ENCODE measurements at places on chromosomes 3 and 15. TPM values are rescaled to one million over a fixed set of nuclear protein-coding genes. Genes with fewer than 3 reads are reported as not detected.

Gene SEMA3B
- polyA plus RNA-seq: 0.52 TPM

Gene CKMT1A
- polyA plus RNA-seq: not detected

Gene TRPM1
- 0.16 TPM for polyA plus RNA-seq

Gene DUOXA2
- polyA plus RNA-seq: not detected

Gene UCN2
- polyA plus RNA-seq: not detected

Gene ARGFX
- polyA plus RNA-seq: not detected

Gene ADGRG7
- polyA plus RNA-seq: not detected

Gene TLR9
- 1.9 TPM for polyA plus RNA-seq

Gene SPESP1
- 0.17 TPM for polyA plus RNA-seq

Gene LRRC31
- polyA plus RNA-seq: not detected

Gene GNAT1
- not detected for polyA plus RNA-seq

- peaks cover 4% of the 10 kb centered on the region for H3K4me1 ChIP-seq
- no peaks in the 10 kb centered on the region for H3K36me3 ChIP-seq
- DNase-seq: no peak
Measured at GRCh38 chr3:114406286-114406685, 112.5 kb downstream of the TIGIT start.

DNA sequence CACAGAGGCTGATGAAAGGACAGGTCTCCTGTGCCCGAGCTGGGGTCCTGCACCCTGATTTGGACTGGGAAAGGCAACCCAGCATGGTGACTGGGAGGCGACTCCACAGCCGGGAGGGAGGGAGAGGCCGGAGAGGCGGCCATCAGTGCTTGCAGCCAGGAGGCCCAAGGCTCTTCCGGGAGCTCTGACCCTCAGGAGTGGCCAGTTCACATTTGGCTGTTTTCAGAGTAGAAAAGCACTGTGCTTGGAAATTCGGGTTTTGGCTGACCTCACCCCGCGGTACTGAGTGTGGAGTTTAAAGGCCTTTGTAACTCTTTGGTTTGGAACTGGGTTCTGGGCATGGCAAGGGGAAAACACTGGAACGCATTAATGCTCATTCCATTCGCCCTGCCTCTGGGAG, 31.9 kb downstream of the SMAD6 start:
- H3K4me1 ChIP-seq: no peaks in the 10 kb centered on the region
- H3K27ac ChIP-seq: no peak overlapping the region
- no peaks in the 10 kb centered on the region for H3K27me3 ChIP-seq
- no peak overlapping the region for H3K4me3 ChIP-seq
- no peaks in the 10 kb centered on the region for H3K36me3 ChIP-seq

DNA sequence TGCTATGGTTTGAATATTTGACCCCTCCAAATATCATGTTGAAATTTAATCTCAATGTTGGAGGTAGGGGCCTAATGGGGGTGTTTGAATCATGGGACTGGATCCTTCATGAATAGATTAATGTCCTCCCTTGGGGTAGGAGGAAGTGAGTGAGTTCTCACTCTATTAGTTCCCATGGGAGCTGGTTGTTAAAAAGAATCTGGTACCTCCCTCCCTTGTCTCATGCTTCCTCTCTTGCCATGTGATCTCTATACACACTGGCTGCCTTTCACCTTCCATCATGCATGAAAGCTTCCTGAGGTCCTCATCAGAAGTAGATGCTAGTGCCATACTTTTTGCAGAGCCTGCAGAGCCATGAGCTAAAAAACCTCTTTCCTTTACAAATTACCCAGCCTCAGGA, 177.7 kb upstream of the MCTP2 start:
- DNase-seq: no peak
- no peaks in the 10 kb centered on the region for H3K36me3 ChIP-seq
- no peaks in the 10 kb centered on the region for H3K4me1 ChIP-seq
- no peaks in the 10 kb centered on the region for H3K27me3 ChIP-seq

DNA sequence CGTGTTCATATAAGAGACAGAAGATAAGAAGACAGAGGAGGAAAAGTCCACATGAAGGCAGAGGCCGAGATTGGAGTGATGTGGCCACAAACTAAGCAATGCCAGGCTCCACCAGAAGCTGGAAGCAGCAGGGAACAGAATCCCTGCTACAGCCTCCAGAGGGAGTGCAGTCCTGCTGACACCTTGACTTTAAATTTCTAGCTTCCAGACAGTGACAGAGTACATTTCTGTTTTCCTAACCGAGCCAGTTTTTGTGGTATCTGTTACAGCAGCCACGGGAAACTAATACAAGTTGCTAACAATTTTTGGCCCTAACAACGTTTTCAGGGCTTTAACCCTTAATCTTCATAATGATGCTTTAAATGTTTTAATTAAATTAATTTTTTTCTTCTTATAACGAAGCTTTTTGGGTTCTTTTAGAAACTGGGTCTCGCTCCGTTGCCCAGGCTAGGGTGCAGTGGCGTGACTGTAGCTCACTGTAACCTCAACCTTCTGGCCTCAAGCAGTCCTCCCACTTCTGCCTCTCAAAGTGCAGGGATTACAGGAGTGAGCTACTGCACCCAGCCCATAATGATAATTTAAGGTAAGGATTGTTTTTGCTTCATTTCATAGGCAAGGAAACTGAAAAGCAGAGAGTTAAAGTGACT, 202.3 kb upstream of the PROK2 start:
- H3K4me1 ChIP-seq: peaks cover 51% of the 10 kb centered on the region
- no peak overlapping the region for H3K4me3 ChIP-seq
- H3K27ac ChIP-seq: no peak overlapping the region
- peaks cover 5% of the 10 kb centered on the region for H3K27me3 ChIP-seq
- no peak for DNase-seq

DNA sequence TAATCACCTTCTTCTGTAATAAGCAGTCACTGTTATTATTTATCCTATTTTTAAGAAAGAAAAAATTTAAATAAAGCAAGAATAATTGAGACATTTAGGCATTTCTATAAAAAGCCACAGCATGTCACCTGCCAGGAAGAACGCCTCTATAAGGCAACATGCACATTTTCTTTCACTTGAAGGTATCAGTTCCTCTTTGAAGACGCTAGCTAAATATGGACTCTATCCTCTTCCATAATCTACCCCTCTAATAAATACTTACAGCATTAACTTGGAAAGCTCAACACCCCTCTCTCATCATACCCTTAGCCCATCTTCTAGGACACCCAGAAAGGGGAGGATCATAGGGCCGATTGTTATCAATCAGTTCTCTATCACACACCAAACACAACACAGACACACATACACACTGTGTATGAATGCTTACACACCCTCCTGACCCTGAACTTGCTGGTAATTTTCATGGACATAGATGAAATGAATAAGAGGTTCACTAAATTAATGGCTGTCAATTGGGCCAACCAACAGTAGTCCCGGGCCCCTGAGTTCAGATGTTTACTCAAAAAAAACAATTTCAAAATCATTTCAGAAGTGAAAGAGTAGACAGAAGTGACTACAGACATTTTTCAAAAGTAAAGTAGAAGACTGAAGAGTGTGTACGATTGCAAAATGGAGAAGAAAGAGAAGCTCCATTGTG, 102.5 kb downstream of the ZMAT3 start:
- peak; percentile 60 for DNase-seq
- H3K4me3 ChIP-seq: no peak overlapping the region
- H3K4me1 ChIP-seq: peaks cover 36% of the 10 kb centered on the region
- H3K27ac ChIP-seq: peak overlapping the region; percentile 79

DNA sequence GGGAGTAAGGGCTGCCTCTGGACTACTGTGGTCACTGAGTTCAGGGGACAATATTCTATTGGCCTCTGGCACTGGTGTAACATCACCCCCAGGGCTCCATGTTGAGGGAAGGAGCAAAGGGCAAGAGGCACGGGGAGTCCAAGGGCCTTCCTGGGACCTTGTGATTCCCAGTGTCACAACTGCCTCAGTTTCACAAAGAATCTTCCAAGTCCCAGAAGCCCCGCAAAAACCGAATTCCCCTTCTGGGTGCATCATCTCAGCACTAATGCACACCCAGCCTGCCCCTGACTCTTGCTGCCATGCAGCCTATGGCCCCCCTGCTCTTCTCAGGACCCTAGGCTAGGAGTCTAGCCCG, 5.5 kb downstream of the AMOTL2 start:
- H3K4me1 ChIP-seq: peaks cover 4% of the 10 kb centered on the region
- no peaks in the 10 kb centered on the region for H3K36me3 ChIP-seq
- DNase-seq: no peak
- peaks cover 28% of the 10 kb centered on the region for H3K27me3 ChIP-seq

DNA sequence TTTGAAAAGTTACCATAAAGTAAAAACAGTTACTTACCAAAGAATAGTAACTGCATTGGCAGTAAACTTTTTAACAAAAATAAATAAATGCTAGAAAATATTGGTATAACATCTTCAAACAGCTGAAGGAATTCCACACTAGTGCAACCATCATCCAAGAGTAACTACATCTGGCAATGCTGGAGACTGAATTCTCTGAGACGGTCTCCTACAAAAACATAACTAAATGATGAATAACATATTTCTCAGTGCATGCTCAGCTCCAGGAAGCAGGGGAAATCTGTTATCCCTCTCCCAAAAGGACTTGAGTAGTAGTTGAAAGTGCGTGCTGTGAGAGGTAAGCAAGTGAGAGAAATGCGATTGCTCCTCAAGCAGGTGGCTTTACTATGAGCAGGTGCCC, 526.8 kb upstream of the CCDC54 start:
- H3K27me3 ChIP-seq: no peaks in the 10 kb centered on the region
- H3K4me3 ChIP-seq: no peak overlapping the region
- H3K27ac ChIP-seq: no peak overlapping the region
- no peak for DNase-seq
- H3K36me3 ChIP-seq: no peaks in the 10 kb centered on the region
- H3K4me1 ChIP-seq: no peaks in the 10 kb centered on the region

GRCh38 chr3:119643528-119643927, 16.9 kb downstream of the POPDC2 start:
- DNase-seq: no peak
- no peak overlapping the region for H3K27ac ChIP-seq
- no peaks in the 10 kb centered on the region for H3K27me3 ChIP-seq

DNA sequence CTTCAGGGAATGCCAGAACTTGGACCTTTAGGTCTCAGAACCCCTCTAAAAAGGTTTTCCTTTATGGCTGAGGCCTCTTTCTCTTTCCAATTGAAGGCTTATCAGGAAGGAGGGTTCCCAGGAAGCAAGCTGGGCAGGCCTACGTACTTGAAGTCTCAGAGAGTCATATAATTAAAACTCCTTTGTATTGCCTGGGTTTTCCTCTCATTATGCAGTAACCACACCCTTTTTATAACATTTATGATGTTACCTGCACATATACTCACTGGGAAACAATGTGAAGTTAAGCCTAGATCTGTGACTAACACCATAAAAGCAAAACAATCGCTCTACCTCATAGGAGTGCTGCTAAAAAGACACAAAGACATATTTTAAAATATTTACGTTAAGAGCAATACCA, 27.3 kb downstream of the SERP1 start:
- H3K27me3 ChIP-seq: peaks cover 2% of the 10 kb centered on the region
- no peak overlapping the region for H3K27ac ChIP-seq
- H3K36me3 ChIP-seq: no peaks in the 10 kb centered on the region
- no peaks in the 10 kb centered on the region for H3K4me1 ChIP-seq
- no peak overlapping the region for H3K4me3 ChIP-seq

DNA sequence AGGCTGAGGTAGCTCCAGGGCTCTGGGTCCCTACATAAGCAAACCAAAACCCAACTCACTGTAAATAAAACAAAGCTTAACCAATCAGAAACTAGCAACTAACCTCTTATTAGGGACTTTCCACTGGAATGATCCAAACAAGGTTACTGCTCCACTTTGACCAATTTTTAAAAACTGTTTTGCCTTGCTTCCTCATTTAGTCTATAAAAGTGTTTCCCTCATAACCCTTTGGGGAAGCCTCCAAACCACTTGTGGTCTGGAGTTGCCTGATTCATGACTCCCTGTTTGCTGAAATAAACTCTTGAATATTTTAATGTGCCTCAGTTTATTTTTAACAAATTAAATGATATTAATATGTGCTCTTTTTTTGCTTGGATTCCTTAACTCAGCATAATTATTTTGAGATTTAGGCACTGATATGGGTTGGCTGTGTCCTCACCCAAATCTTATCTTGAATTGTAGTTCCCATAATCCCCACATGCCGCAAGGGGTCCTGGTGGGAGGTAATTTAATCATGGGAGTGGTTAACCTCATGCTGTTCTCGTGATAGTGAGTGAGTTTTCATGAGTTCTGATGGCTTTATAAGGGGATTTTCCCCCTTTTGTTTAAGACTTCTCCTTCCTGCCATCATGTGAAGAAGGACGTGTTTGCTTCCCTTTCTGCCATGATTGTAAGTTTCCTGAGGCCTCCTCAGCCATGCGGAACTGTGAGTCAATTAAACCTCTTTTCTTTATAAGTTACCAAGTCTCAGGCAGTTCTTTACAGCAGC, 90.6 kb downstream of the CD200R1L start:
- H3K27me3 ChIP-seq: no peaks in the 10 kb centered on the region
- DNase-seq: no peak
- no peaks in the 10 kb centered on the region for H3K4me1 ChIP-seq

DNA sequence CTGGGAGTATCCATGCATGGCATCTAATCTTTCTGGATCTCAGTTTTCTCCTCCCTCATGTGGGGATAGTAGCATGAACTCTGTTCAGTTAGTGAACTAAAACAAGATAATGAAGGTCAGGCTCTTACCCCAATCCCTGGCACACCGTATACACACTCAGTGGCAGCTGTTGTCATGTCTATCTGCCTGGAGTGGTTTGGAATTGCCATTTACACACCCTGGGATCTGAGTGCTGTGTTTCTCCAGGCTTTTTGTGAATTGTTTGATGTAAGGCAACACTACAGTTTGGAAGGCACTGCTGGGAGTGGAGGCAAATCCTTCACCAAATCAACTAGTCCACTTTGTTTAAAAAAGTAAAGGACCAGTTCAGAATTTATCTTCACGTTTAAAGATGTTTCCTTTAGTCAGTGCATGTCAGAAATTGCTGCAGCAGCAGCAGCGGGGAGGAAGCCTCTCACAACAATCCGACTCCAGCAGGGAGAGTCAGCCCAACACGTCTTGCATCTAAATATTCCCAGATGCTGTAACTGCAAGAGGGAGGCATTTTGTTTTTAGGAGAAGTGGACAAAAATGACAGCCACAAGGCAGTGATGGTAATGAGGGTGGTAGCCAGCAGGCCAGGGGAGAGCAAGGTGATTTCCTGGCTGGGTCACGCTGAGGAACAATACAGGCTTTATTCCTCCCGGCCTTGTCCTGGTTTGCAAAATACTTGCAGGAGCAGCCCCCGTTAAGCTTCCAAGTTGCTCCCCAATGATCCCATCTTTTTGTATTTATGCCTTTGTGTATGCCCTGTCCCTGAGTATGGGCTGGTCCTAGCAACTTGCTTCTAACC, 128.5 kb upstream of the LRIG1 start:
- no peaks in the 10 kb centered on the region for H3K4me1 ChIP-seq
- no peaks in the 10 kb centered on the region for H3K36me3 ChIP-seq
- H3K4me3 ChIP-seq: no peak overlapping the region
- H3K27ac ChIP-seq: no peak overlapping the region
- DNase-seq: no peak
- no peaks in the 10 kb centered on the region for H3K27me3 ChIP-seq

GRCh38 chr3:73332558-73332957, 271.1 kb downstream of the EBLN2 start:
- H3K36me3 ChIP-seq: no peaks in the 10 kb centered on the region
- no peak overlapping the region for H3K27ac ChIP-seq
- H3K27me3 ChIP-seq: no peaks in the 10 kb centered on the region
- H3K4me3 ChIP-seq: no peak overlapping the region
- no peak for DNase-seq

DNA sequence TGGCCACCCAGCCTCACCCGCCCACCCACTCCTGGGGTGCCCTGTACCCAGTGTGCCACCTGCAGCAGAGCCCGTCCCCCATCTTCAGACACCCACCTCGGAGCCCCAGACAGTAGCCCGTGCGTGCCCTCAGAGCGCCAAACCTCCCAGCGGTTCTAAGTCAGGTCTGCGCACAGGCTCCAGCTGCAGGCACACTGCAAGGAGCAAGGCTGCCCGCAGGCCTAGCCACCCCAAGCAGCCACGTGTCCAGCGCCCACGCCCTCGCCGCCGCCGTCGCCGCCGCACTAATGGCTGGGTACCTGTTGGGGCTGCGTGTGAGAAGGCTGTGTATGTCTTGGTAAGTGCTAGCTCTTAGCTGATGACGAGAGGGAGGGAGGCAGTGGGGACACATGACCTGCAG, 8.8 kb upstream of the CHST14 start:
- H3K36me3 ChIP-seq: peaks cover 71% of the 10 kb centered on the region
- no peak overlapping the region for H3K27ac ChIP-seq
